ENCODE measurements at places on chromosomes 11 and 22.

DNA sequence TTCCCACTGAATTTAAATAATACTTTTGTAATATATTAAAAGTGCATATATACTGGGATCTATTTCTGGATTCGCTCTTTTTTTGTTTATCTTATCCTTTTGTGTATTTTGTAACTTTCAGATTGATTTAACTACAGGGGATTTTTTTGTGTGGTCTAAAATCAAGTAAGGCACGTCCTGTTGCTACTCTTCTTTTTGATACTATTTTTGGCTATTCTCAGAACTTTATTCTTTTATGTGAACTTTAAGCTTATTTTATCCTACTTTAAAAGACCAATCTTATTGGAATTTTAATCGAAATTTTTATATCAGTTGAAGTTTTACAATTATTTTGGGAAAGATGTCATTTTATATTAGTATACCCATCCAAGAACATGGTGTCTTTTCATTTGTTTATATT, 106.8 kb downstream of the UVRAG start:
- no peak for DNase-seq

- no peak for DNase-seq
Observed at GRCh38 chr11:77630157-77630710, 7.4 kb downstream of the CLNS1A start.

DNA sequence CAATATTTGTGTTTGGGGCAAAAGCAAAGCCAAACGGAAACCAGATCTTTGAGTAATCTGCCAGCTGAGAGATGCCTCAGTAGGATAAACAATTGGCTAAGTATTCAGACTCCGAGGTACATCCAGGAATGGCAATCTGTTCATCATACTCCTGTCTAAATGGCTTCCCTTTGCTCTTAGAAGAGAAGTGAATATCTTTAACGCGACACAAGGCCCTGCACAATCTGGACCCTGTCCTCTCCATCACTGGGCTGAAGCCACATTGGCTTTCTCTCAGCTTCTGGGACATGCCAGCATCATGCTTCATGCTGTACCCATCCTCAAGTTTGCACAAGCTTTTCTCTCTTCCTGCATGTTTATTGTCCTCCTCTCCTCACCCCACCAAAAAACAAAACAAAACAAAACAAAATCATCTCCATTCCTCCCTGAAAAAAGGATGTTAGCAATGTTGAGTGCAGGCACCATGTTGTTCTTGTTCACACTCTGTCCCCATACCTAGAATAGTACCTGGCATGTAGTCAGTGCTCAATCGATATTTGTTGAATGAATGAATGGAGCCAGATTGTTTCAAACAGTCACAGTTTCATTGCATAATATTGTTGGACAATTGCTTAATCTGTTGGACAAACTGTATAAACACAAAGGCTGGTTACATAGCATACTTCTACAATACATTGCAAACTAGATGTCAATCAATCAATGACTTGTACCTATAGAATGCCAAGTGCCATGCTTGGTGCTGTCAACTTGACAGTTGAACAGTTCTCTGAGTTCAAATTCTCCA, 38.2 kb upstream of the SESN3 start:
- no peak for DNase-seq

- DNase-seq, result peak; percentile 58
Observed at GRCh38 chr11:118912742-118913410, 12.8 kb downstream of the BCL9L start.

GRCh38 chr11:19091366-19091765, 25.6 kb upstream of the ZDHHC13 start:
- DNase-seq, result no peak

DNA sequence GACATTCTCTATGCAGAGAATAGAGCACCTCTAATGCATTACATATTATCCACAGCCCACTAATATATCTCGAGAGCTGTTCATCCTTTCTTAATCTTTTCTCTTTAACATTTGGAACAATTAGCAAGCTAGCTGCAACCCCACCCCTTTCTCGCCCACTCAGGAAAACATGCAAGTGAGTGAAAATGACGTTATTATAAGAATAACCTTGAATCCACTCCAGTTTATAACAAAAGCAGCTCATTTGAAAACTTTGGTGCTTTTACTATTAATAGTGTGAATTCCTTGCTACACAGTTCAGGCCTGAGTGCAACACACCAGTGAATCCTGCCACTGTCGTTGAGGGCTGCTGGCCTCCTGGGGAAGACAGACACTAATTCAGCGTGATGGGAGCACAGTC, 63.3 kb upstream of the BMAL1 start:
- no peak for DNase-seq

- DNase-seq, result no peak
Observed at GRCh38 chr11:108819957-108820356, 155.1 kb downstream of the DDX10 start.

DNA sequence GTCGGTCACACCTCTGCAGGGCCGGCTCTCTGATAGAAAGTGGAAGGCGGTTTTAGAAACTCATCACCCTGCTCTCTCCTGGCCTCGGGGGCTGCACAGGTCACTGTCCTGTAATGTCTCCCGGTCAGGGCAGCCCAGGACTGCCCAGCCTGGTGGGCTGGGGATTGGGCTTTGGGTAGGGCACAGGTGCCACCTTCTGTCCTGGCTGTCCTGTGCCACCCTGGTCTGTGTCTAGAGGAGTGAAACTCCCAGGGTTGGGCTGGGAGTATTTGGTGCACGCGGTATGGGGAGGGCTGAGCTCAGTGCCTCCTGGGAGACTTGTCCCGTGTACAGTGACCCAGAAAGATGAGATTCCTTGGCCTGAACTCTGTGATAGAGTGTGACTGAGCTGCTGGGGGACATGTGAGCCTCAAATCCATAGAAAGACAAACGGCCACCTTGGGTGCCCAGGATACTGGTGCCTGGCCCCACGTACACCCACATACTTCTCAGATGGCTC, 17.8 kb downstream of the SART1 start:
- DNase-seq, result no peak

DNA sequence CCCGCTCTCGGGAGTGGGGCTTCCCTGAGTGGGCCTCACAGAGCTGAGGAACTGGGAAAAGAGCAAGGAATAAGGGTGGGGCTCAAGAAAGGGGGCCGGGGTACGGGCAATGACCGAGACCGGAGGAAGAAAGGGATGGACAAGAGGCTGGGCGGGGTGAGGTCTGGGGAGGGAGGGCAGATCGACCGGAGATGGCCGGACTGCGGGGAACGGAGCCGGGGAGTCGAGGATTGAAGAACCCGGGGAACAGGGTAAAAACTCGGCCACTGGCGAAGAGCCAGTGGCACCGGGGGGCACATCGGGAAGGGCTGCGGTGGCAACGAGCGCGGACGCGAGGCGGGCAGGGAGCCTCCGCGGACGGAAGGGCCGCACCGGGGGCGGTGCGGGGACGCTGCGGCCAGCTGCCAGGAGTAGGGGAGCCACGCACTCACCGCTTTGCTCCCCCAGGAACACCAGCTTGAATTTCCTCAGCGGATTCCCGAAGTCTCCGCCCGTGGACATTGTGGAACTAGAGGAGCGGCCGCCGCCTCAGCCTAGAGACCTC, 667 bp downstream of the RAB6A start:
- DNase-seq, result peak; percentile 41

- DNase-seq, result peak; percentile 47
Observed at GRCh38 chr11:38392176-38392575, 1794.1 kb upstream of the RAG2 start.

Data from EL (cell line).